NCI-H2081 (cell line): ENCODE measurements at places on chromosomes 7 and 10.
A peak's percentile ranks its signal among the peaks of the same experiment; 100 is the strongest.

GRCh38 chr10:11516431-11516746 lies 95.1 kb downstream of the USP6NL start:
- DNase-seq, result no peak

DNA sequence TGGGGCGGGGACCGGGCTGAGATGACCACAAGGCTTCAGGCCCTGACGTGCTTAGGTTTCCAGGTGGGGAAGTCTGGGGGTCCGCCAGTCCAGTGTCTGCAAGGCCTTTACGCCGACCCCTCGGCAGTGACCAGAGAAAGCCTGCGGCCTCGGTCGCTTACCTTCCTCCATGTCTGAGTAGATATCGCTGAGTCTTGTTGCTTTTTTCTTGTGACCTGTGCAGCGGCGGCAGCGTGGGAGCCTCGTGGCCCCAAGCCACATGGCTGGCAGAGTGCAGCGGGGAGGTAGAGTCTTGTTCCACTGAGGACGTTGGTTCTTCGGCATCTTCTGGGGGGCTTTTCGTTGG lies 329 bp downstream of the NOLC1 start:
- DNase-seq, result peak; percentile 32

DNA sequence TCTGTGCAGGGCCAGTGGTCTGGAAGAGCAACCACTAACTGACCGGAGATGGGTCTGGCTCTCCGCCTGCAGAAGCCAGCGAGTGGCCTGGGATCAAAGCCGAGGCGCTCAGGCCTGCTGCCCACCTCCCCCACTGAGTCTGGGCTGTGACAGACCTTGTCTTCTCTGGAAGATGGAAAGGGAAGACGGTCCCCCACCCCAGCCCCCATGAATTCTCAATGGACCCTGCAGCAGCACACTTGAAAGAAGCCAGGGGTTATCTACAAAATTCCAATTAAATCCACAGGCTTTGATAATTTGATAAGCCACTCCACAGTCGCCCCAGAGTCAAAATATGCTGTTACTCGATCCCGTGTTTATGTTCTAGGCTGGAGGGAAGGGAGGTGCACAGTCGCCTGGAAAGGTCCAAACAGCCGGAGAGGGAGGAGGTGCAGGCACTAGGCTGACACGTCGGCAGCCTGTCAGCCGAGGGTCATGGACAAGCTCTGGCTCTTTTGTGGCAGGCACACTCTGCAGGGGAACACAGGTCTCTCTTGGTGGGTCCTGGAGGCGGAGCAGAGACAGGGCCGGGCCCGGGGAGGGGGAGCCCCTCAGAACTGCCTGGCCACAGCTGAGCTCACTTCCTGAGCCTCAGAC lies 134.9 kb downstream of the SH3PXD2A start:
- DNase-seq, result no peak

DNA sequence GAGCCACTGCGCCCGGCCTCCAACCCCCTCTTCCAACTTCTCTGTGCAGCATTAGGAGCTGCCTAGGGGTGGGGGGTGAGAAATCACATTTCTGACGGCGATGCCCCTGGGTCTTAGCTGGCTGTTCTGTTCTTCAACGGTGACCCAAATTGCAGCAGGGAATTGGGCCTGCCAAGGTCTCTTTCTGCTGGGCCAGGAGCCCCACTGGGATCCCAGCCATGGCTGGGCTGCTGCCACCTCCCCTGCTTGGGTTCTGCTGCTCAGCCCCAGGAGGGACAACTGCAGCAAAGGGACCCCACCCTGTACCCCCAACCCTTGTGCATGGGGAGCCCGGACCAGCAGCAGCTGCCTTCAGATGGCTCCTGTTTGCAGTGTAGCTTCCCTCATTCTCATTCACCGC lies 43.7 kb upstream of the GNA12 start:
- no peak for DNase-seq

GRCh38 chr7:8120390-8121058 lies 141.4 kb downstream of the ICA1 start:
- no peak for DNase-seq

GRCh38 chr7:98599886-98600285 lies 17.2 kb upstream of the NPTX2 start:
- DNase-seq, result no peak

DNA sequence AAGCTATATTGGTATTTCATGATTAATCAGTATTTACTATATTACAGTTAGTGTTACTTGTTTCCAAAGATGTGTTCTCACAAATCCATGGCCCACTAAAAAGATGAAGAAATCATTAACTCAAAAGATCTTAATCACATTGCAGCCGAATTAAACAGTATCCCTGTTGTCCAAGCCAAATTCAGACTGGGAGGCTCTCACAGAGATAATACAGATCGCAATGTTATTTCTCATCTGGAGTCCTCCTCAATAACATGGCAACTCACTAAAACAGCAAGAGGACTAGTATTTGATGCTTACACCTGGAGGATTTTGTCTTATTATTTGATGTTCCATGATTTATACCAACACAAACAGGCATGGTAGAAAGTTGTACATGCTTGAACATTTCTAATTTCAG lies 23.4 kb downstream of the CYP51A1 start:
- no peak for DNase-seq

DNA sequence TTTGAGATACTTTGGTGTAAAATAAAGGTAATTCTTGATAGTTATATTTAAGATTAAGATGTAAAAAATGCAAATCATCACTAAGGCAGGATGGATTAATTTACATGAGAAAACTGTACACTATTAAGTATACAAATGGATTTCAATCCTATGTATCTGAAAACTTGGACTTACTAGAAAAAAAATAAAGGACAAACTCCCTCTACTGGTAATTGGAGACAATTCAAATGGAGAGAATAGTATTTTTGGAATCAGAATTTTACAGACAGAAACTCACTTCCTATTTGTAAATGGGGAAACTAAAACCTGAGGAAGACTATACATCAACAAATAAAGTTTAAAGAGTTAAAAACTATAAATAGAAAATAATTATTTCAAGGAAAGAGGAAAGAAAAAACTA lies 62.6 kb downstream of the CUL2 start:
- peak; percentile 3 for DNase-seq

DNA sequence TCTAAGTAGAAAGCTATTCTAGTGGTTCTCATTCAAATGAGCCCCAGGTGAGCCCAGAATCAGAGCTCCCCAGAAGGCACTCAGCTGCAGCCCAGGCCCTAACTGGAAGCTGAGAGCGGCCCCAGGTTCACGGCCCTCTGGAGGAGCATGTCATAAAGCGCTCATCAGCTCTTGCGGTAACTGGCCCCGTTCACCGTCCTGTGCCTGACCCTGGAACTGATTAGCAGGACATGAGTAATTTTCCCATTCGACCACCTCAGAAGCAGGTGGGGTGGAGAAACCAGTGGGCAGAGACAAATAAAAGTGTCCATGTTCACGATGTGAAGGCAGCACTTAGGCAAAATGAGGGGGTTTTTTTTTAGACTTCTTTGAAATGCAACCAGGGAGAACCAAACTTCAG lies 136.1 kb upstream of the LYZL2 start:
- DNase-seq, result no peak

DNA sequence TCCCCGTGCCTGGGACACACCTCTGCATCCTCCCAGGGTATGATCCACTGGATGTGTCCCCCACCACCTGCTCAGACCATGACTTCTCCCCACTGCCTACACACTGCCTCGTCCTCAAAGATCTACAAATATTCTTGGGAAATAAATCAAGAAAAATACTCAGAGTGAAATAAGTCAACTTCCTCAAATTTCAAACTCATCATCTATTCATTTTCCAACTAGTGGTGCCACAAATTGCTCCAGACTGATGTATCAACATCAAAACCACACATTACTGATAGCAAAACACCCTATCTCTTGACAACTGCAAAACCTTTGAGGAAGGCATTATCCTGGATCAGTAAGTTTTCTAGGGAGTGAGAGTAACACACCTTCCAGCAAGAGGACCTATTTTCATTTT lies 87.7 kb downstream of the GRB10 start:
- no peak for DNase-seq

- DNase-seq, result no peak
Measured at GRCh38 chr10:71564194-71564820, 155.3 kb downstream of the C10orf105 start.

DNA sequence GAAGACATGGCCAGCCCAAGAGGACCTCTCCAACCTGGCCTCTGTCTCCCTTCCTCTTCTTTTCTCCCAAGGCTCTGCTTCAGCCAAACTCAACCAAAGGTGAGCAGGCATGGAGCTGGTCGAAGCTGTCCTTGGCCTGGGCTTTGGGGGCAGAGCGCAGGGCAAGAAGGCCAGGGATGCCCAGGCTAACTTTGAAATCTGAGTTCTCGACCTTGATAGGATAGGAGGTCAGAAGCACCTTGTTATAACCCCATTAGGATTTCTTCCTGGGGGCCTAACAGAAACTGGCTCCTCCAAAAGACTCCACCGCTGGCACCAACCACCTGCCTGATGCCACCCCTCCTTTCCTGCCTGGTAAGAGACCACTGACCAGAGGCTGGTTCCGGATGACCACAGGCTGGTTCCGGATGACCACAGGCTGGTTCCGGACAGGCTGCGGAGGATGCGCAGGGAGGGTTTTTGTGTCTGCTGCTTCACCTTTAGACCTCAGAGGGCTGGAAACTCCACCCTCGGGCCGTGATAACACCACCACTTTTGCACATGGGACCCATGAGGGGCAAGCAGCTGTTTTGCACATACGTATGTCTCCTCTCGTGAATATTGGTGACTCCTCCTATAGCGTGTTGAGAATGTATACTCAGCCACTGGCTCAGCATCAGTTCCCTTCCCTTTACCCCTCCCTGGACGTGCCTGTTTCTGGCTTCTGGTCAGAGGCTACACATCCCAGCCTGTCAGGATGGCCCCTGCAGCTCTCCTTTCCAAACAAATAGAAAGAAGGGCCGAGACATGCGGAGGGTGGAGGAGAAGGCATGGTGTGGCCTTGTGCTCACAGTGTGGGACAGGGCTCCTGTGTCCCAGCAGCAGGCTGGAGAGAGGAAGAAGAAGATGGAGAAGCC lies 140.1 kb downstream of the DNAJB6 start:
- no peak for DNase-seq

DNA sequence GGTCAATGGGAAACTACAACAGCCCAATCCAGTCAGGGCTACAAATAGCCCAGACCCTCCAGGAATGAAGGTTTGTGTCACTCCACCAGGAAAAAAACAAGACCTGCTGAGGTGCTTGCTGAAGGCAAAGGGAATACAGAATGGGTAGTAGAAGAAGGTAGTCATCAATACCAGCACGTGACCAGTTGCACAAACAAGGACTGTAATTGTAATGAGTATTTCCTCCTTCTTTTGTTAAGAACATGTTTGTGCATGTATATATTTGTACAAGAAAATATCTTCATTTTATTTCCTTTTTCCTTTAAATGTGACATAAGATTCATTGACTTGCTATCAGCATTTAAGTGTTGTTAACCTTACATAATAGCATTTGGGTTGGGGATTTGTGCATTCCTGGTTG lies 229.3 kb downstream of the IMMP2L start:
- DNase-seq, result no peak

- DNase-seq, result no peak
Measured at GRCh38 chr10:84243759-84244158, 1.1 kb upstream of the RGR start.

DNA sequence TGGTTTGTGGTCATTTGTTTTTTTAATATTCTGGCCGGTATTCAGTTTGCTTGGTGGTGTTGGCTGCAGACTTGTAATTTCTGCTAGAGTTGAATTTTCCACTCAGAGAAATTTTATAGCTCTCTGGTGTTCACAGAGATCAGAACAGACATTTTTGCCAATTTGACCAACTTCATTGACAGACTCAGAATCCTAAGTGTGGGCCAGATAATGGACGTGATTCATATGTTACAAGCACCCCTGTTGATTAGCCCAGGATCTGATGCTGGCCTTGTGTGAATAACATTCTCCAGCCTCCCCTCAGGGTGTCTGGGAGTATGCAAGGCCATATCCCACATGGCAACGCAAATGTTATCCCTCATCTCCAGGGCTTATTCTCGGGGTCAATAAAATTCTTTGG lies 283.8 kb downstream of the C7orf25 start:
- DNase-seq, result no peak

- no peak for DNase-seq
Measured at GRCh38 chr10:15348579-15348978, 22.5 kb downstream of the FAM171A1 start.

GRCh38 chr10:112336556-112337201 lies 37.2 kb upstream of the ACSL5 start:
- DNase-seq, result no peak

DNA sequence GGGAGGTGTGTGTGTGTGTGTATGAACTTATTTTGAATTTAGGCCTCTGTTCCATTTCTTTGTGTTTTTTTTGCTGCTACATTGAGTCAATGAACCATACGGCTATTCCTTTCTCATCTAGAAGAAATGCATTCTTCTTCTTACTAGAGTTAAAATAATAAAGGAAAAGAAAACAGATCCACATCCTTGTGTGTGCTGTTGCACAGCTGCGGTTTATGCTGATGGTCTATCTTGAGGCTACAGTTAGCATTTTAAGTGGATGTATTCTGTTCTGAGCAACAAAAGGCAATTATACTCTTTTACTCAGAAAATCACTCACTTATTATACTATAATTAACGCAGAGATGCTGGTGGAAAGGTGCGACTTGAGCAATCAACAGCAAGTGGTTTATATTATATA lies 615.0 kb upstream of the MBL2 start:
- no peak for DNase-seq

DNA sequence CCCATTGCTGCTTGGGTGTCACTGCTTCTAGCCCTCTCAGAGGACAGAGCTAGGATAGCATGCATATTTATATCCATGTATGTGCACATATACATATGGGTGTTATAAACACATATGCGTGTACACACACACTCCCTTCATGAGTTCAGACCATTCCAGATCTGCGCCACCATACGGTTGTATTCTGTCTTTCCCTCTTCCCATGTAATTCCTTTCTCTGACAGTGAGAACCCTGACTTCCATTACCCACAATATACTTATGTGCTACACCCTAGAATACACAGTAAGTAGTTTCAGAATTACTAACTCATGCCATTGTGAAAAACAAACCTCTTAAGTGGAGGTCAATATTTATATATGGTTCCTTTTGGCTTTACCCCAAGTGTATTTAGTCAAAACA lies 116.6 kb upstream of the SAMD8 start:
- peak; percentile 52 for DNase-seq

GRCh38 chr7:158828133-158829020 lies 932 bp downstream of the ESYT2 start:
- DNase-seq, result no peak

GRCh38 chr7:92839901-92840300 lies 3.5 kb upstream of the CDK6 start:
- no peak for DNase-seq

- no peak for DNase-seq
Measured at GRCh38 chr10:2081501-2081900, 344.2 kb upstream of the ADARB2 start.

- DNase-seq, result no peak
Measured at GRCh38 chr7:142308326-142308725, 50.5 kb upstream of the PRSS58 start.

DNA sequence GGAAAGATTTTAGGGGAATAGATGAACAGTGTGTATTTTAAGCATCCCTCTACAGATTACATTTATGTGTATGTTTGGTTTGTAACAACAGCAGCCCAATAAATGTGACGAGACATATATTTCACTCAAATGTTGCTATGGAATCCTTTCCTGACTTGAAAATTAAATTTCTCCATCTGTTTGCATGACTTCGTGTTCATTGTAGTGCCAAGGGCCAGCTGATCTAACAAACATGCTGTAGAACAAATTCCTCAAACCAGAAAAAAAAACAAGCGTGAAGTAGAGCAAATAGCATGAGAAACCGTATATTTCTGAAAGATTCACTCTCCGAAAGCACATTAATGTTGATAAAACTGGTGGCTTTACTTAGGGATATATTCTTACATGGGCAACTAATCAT lies 87.8 kb downstream of the NRCAM start:
- DNase-seq, result peak; percentile 82

- DNase-seq, result no peak
Measured at GRCh38 chr10:125213541-125214282, 53.3 kb upstream of the CTBP2 start.
